ENCODE measurements at places on chromosomes 4 and X. TPM values are rescaled to one million over a fixed set of nuclear protein-coding genes. Genes with fewer than 3 reads are reported as not detected.
A peak's percentile ranks its signal among the peaks of the same experiment; 100 is the strongest.

CPEB2 gene
- total RNA-seq, result 9.6 TPM

GIMD1 gene
- not detected for total RNA-seq

ITM2A gene
- total RNA-seq, result 1.3 TPM

OTC gene
- total RNA-seq, result 94.7 TPM

CFAP97 gene
- total RNA-seq, result 11.7 TPM

DNA sequence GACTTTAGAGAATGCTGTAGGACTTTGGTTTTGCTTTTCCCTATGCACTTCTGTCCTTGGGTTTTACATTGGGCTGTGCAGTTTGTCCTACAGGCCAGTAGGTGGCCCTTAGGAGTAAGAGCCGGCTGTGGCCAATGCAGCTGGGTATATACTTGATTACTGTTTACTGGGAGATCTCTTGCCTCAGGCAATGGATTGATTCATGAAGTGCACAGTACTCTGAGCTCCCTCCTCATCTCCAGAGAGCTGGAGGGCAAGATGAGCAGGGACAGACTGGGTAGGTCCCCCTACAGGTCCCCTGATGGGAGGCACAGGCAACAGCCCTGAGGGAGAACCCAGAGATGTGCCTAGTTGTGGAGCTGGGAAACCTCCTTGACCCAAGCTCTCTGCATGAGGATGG, 103.8 kb upstream of the QRFPR start:
- H3K4me3 ChIP-seq, result no peak overlapping the region
- no peaks in the 10 kb centered on the region for H3K36me3 ChIP-seq
- H3K27ac ChIP-seq, result no peak overlapping the region
- no peaks in the 10 kb centered on the region for H3K27me3 ChIP-seq

DNA sequence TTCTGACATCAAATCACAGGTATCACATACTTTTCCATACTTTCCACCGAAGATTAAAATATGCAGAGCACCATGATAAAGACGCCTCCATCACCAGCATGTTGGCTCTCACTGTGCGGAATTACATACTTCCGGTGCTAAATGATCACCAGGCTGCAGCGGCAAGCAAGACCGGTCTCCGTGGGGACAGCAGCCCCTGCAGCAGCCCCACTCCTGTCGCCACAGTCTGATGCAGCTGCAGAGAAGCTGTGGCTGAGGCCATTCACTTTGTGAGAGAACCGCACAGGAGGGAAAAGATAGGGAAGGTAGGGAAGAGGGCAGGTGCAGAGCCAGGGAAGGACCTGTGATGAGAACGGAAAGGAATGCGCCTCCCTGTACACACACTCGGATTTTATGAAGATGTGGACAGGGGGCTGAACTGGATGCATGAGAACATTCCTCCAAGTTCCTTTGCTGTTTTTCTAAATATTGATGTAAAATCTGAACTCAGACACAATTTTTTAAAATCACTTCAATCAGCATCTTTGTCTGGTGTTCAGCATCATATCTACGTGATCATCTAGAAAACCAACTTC, 38.3 kb downstream of the AFAP1 start:
- H3K27ac ChIP-seq, result no peak overlapping the region
- DNase-seq, result no peak
- H3K4me1 ChIP-seq, result no peaks in the 10 kb centered on the region
- no peak overlapping the region for H3K4me3 ChIP-seq
- no peaks in the 10 kb centered on the region for H3K27me3 ChIP-seq
- no peaks in the 10 kb centered on the region for H3K36me3 ChIP-seq

DNA sequence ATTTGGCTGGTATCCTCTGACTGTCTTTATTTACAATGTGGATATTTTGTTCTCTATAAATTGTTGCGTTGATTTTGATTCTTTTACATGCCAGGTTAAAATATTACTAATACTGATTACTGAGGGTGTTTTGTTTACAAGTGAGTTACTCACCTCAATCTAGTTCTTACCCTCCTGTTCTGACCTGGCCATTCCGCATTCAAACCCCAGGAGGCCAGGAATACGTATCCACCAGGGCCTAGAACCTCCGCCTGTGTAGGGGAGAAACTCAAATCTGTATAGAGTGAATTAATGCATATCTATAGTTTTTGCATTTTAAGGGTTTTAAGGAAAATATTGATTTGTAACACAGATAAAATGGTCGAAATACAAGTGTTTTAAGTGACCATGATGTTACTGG, 2.6 kb upstream of the ZFP42 start:
- H3K36me3 ChIP-seq, result no peaks in the 10 kb centered on the region
- H3K27me3 ChIP-seq, result no peaks in the 10 kb centered on the region
- H3K27ac ChIP-seq, result no peak overlapping the region
- DNase-seq, result no peak
- no peak overlapping the region for H3K4me3 ChIP-seq

DNA sequence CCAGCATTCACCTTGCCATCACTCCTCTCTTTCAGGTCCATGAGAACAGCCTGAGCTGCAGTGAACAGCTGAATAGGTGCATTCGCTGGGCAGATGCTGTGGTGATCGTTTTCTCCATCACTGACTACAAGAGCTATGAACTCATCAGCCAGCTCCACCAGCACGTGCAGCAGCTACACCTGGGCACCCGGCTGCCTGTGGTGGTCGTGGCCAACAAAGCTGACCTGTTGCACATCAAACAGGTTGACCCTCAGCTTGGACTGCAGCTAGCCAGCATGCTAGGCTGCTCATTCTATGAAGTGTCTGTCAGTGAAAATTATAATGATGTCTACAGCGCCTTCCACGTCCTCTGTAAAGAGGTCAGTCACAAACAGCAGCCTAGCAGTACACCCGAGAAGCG, 3.2 kb downstream of the RASL11B start:
- H3K4me1 ChIP-seq, result peaks cover 17% of the 10 kb centered on the region
- no peaks in the 10 kb centered on the region for H3K27me3 ChIP-seq
- no peaks in the 10 kb centered on the region for H3K36me3 ChIP-seq
- DNase-seq, result no peak
- no peak overlapping the region for H3K27ac ChIP-seq

- no peak overlapping the region for H3K4me3 ChIP-seq
- H3K36me3 ChIP-seq, result no peaks in the 10 kb centered on the region
- H3K27ac ChIP-seq, result no peak overlapping the region
- no peak for DNase-seq
These were observed 616.5 kb downstream of the SMARCA1 start for GRCh38 chrX:128906753-128907152.

GRCh38 chr4:5956285-5957021, 61.8 kb downstream of the C4orf50 start:
- H3K4me3 ChIP-seq, result no peak overlapping the region
- H3K27ac ChIP-seq, result no peak overlapping the region
- no peaks in the 10 kb centered on the region for H3K4me1 ChIP-seq
- H3K27me3 ChIP-seq, result no peaks in the 10 kb centered on the region
- H3K36me3 ChIP-seq, result no peaks in the 10 kb centered on the region

GRCh38 chr4:74039315-74039763, 850 bp upstream of the CXCL3 start:
- H3K4me1 ChIP-seq, result no peaks in the 10 kb centered on the region
- H3K27me3 ChIP-seq, result no peaks in the 10 kb centered on the region
- H3K36me3 ChIP-seq, result no peaks in the 10 kb centered on the region
- DNase-seq, result no peak
- H3K4me3 ChIP-seq, result peak overlapping the region; percentile 63

Measured in right lobe of liver (tissue), 6 donors.